ENCODE measurements at places on chromosomes 6 and 20.

DNA sequence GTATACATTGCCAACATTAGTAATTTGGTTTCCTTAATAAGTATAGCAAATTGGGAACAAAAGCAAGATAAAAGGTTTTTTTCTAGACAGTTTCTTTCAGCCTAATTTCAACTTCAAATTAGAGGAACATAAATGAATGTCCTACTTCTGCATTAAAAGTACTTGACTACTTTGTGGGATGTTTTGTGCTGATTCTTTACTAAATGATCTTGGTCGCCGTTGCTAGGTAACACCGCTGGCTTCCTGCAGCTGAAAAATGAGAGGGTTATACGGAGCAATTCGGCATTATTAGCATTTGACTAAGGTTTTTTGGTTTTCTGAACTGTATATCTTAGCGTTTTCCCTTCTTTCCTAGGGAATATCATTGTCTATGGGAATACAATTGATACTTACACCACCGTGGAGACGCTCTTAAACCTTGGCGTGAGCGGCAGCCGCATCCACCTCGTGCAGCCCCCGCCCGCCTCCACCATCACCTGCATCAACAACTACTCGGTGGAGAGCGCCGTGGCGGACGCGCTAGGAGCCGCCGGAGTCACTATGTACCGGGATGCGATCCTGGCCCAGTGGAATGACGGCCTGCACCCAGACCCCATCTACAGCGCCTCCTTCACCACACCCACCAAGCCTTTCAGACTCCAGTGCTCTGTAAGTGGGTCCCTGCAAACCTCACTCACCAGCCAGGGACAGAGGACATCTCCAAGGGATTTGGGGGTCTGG lies 90.9 kb upstream of the INSM1 start:
- DNase-seq, result no peak

- no peak for DNase-seq
Measured at GRCh38 chr20:21522481-21523280, 8.8 kb upstream of the NKX2-2 start.

DNA sequence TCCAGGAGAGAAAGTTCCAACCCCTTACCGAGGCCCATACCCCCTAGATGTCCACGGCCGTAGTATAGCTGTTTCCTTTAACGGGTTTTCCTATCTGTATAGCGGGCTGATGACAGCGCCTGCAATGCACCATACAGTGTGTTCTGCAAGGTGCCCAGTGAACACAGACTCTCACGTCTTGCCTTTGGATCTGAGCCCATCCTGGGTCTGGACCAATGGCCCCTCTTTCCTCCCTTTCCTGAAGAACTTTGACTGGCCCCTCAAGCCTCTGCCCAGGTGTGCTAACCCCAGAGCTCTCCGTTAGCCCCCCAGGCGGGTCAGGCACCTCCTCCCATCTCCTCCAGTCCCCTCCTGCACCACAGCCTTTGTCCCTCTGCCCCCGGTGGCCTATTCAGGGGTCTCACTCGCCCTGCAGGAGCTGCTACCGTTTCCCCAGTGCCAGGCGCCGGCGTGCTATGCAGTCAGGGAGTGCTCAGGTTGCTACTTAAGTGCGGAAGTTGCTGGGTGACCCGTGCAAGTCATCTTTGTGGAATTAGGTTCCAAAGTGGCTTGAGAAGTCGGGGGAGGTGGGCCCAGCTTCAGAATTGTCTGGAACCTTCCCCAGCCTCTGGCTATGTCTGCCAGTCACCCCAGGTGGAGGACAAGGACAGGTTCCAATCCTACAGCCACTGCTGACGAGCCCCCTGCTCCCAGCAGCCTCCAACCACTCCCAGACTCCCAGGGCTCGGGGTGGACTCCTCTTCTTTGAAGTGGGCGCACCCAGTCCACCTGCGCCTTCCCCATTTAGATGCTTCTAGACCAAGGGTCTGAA lies 35.0 kb upstream of the ZBP1 start:
- DNase-seq, result no peak

GRCh38 chr20:62595491-62595890 lies 46.8 kb upstream of the SLCO4A1 start:
- peak; percentile 19 for DNase-seq

- DNase-seq, result no peak
Measured at GRCh38 chr6:122454673-122455072, 16.9 kb downstream of the SERINC1 start.

DNA sequence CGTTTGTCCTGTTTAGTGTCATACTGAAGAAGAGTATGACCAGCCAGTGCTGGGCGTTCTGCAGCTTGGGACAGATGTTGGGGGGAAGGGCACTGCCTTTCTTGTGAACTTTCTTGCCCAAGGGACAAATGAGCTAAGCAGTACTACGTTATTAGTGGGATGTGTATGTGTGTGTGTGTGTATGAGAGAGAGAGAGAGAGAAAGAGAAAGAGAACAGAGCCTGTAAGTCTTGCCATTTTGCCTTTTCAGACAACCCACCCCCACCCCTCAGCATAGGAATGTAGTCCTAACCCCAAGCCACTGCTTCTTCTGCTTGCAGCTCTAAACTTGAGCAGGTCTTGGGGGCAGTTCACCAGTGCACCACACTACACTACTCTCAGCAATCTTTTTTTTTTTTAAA lies 45.5 kb downstream of the E2F3 start:
- DNase-seq, result no peak

DNA sequence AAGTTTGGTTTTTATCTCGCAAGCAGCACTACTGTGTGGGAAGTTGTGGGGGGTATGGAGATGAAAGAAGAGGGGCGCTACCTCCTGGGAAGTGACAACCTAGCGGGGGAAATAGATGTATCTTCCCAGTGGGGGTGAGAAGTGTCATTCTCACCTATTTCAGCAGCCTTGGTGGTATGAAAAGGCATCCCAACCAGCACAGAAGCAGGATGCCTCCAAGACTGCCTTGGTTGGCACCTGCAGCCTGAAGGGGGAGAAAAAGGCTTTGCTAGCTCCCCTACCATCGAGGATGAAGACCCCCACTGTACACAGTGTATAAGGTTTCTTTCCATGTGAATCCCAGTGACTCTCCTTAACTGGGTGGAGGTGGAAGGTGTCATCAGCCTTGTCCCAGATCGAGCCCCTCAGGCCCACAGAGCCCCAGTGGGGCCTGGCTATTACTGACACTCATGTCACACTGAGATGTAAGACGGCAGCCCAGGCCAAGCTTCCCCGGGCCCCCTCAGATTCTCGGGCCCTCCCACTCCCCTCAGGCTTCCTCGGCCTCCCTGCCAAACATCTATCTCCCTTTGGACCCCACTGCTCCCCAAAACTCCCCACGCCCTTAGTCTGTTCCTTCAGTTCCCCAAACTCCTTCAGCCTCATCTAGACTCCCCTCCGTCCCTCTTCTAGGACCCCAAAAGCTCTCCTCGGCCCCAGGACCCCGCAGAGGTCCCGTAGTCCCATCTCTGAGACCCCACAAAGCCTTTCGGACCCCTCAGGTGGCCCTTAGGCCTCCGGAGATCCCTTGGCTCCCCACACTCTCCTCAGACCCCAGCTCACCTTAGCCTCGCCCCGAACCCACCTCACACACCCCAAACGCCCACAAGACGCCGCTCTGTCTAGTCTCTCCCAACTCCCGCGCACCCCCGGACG lies 688 bp downstream of the COMMD7 start:
- peak; percentile 27 for DNase-seq

- no peak for DNase-seq
Measured at GRCh38 chr6:90220273-90220672, 76.4 kb downstream of the BACH2 start.

GRCh38 chr6:159979136-159979874 lies 10.4 kb downstream of the IGF2R start:
- peak; percentile 63 for DNase-seq

- no peak for DNase-seq
Measured at GRCh38 chr20:61706259-61706961, 359.3 kb downstream of the TAF4 start.

- peak; percentile 4 for DNase-seq
Measured at GRCh38 chr6:51753635-51754034, 333.8 kb downstream of the PKHD1 start.

DNA sequence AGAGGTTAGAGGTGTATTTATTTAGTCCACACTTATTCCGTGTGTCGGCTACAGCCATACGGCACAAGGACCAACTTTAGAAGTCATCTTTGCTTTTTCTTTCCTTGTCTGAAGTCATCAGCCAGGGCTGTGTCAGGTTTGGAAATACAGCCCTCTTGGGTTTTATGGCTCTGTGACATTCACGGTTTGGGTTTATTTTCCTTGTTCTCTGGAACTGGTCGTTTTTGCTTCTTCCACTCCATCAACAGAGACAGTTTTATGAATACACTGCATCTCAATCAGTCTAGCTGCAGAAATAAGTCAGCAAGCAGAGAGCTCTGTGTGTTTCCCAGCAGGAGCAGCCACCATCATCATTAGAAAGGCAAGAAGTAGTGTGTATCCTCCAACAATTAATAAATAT lies 132.5 kb downstream of the TBC1D7 start:
- DNase-seq, result no peak

- DNase-seq, result peak; percentile 24
Measured at GRCh38 chr6:136723780-136724179, 68.5 kb downstream of the MAP3K5 start.

- no peak for DNase-seq
Measured at GRCh38 chr20:32482143-32482441, 103.0 kb downstream of the NOL4L start.

GRCh38 chr20:62479156-62479555 lies 3.4 kb upstream of the GATA5 start:
- no peak for DNase-seq

DNA sequence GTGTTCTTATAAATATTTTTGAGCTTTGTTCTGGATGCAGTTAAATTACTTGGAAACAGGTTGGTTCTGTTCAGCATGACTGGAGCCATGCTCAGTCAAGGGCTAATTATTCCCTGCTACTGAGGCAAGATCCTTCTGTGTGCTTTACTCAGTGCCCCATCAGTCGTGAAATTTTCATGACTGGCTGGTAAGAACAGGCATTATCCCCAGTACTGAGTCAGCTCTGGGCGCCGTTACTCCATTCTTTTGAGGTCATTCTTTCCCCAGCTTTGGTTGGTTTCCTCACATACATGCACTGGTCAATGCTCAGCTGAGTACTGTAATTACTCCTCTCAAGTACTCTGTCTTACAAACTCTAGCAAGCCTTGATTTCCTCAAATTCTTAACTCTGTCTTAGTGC lies 71.3 kb downstream of the CDKAL1 start:
- DNase-seq, result no peak

GRCh38 chr6:32459781-32460424 lies 20.2 kb downstream of the HLA-DRA start:
- no peak for DNase-seq

GRCh38 chr6:163288066-163288465 lies 126.5 kb upstream of the QKI start:
- DNase-seq, result no peak

Data from activated CD4-positive, alpha-beta T cell treated with anti-CD3 and anti-CD28 coated beads, Interleukin-2, amount 50 U/mL, for 48 hours (primary cell).